SJCRH30 (cell line): ENCODE measurements at places on chromosomes 3 and 15.
A peak's percentile ranks its signal among the peaks of the same experiment; 100 is the strongest.

DNA sequence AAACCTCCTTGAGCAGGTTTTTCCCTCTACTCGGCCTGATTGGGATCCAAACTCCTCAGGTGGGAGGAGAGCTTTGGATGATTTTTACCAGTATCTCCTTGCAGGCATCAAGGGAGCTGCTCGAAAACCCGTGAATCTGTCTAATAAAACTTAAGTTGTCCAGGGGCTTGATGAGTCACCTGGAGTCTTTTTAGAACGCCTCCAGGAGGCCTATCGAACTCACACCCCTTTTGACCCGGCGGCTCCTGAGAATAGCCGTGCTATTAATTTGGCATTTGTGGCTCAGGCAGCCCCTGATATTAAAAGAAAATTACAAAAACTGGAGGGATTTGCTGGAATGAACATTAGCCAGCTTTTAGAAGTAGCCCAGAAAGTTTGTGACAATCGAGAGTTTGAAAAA, 41.6 kb downstream of the ZBTB11 start:
- DNase-seq = no peak

DNA sequence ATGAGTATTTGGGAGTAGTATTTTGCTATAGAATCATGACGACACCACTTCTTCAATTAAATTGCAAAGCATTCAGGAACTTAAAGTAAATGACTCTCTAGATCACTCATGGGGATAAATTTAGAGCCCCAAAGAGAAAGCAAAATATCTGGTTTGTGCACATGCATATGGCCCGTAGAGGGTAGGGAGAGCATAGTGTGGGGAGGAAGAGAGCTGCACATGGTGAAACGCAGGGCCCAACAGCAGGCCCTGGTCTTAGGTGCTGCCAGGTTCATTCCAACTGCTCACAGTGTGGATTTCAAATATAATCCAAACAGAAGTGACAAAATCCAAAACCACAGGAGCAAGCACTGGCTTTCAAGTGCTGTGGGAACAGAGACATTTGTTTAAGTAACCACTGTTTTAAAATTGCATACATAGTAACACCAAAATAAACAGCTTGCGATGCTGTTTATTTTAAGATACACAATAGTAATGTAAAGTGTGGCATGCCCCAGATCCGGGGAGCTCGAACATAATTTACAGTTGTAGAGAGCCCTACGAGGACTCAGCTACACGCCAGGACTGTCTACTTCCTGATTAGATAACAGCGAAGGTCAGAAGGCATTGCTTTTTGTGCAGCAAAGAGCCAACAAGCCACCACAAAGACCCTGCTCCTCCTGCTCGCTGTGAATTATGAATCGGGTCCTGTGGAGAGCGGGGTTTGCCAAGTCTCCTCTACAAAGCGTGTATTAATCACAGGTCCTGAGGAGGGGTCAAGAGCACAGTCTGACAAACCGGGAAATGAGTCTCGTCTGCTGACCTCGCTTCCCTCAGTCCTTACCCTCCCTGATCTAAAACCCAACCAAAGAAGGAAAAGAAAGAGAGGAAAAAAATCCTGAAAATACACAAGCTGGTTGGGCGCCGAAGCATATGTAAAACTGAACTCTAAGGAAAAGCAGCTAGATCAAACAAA, 80.6 kb downstream of the MEIS2 start:
- no peak for DNase-seq

DNA sequence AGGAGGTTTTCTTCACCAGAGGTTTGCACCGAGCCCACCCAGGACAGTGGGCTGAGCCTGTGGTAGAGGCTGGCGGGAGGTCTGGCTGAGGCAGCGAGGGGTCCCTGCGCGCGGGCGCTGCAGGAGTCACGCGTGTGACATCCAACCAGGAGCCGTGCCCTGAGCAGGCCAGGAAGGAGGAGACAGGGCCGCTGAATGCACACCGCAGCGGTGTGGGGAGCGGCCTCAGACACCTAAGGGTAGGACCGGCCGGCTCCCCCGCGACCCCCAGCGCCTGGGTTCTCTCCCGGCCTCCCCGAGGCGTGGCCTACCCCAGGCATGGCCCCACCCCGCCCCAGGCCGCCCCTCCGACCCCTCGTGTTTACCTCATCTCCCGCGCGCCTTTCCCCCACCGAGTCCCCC, 412 bp downstream of the SLC41A3 start:
- DNase-seq = peak; percentile 63

DNA sequence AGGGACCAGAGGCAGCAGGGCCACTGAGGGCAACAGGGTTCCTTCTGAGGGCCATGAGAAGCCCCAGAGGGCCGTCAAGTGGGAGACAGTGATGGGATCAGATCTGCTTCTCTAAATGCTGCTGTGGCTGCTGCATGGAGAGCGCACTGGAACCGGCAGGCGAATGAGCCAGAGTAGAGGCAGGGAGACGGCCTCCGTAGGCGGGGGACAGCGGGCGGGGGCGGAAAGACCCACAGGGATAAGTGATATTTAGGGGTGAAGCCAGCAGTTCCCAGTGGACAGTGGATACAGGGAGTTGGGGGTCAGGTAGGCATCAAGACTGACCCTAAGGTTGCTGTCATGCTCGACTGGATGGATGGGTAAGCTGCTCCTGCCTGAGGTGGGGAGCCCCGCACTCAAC, 45.0 kb downstream of the GLDN start:
- DNase-seq = no peak

DNA sequence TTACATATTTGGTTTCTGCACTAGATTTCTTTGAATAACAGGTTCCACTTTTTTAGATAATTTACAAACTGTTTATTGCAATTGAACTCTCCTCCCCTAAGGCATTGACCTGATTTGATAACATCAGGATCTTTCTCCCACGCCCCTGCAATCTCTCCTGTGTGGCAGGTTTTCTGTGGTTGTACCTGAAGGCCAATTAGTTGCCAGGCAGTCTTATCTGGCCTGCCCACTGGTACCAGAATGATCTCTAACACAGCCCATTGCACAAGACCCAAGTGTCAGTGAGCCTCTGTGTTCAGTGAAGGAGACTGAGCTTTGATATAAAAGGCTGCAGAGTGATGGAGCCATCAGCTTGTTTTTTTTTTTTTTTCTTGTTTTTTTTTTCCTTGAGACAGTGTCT, 3.3 kb downstream of the ACAD9 start:
- DNase-seq = no peak
